ENCODE measurements at places on chromosomes 16 and 17. TPM values are rescaled to one million over a fixed set of nuclear protein-coding genes. Genes with fewer than 3 reads are reported as not detected.

DNA sequence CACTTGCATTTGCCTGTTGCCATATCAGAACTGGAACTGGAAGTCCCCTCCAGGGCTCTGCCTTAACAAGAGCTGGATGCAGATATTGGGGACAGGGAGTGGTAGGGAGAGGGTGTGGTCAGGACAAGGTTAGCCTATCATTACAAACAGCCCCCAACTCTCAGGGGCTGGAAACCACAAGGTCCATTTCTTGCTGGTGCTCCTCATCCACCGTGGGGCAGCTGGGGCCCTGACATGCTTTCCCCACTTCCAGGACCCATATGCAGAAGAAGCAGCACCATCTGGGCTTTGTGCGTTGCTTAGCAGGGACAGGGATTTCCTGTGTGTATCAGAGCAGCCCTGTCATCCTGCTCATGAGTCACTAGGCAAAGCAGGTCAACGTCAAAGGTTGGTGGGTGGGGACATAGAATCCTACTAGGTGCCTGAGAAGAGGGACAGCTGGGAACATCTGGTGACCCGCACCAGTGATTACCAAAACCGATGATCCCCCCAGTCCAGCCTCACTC is 26.9 kb downstream of the RGS9 start:
- no peak for DNase-seq
- no peak overlapping the region for H3K27ac ChIP-seq
- H3K4me3 ChIP-seq = no peak overlapping the region
- H3K4me1 ChIP-seq = no peaks in the 10 kb centered on the region
- no peaks in the 10 kb centered on the region for H3K27me3 ChIP-seq

DNA sequence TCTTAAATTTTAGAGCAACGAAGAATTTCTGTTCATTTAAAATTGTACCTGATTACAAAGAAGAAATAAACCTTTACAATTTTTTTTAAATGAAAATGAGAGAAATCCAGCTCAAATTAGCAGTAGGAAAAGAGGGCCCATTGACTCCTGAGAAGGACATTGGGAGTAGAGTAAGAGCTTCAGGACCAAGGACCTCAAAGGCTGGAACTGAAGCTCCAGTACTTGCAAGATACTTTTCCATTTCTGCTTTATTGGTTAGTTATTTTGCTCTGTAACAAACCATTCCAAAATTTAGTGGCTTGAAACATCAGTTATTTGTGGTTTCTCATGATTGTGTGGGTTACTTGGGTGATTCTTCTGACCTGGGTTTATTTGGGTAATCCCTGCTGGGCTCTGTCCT is 165.9 kb downstream of the PRKCB start:
- no peak overlapping the region for H3K4me3 ChIP-seq
- H3K27me3 ChIP-seq = no peaks in the 10 kb centered on the region
- H3K36me3 ChIP-seq = no peaks in the 10 kb centered on the region
- no peak for DNase-seq
- no peak overlapping the region for H3K27ac ChIP-seq
- no peaks in the 10 kb centered on the region for H3K4me1 ChIP-seq

- H3K36me3 ChIP-seq = peaks cover 83% of the 10 kb centered on the region
- DNase-seq = no peak
- no peak overlapping the region for H3K4me3 ChIP-seq
- peaks cover under 1% of the 10 kb centered on the region for H3K4me1 ChIP-seq
These were observed 12.0 kb downstream of the USP36 start for GRCh38 chr17:78828470-78829185.

DNA sequence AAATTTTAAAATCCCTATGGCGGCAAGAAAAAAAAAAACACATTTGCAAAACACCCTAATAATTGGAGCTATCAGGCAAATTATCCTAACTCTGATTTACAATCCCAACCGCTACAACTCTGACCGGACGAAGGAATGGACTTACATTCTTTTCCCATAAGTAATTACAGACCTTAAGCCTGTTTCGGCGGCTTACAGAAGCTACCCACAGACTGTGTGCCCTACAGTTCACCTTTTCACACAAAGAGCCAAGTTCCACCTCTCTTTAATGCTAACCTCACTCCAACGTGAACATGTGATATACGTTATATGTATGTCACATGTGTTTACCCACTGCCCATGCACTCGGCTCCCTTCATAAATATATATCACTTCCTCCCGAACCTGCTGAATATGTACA is 8.7 kb upstream of the MEAK7 start:
- no peak overlapping the region for H3K27ac ChIP-seq
- no peaks in the 10 kb centered on the region for H3K27me3 ChIP-seq
- H3K4me3 ChIP-seq = no peak overlapping the region
- H3K4me1 ChIP-seq = peaks cover 28% of the 10 kb centered on the region

GRCh38 chr17:69947027-69947759 is 127.8 kb upstream of the KCNJ16 start:
- H3K27me3 ChIP-seq = no peaks in the 10 kb centered on the region
- H3K4me1 ChIP-seq = no peaks in the 10 kb centered on the region
- H3K27ac ChIP-seq = no peak overlapping the region
- H3K36me3 ChIP-seq = no peaks in the 10 kb centered on the region
- DNase-seq = no peak

The MT1A gene
- total RNA-seq = not detected

The SOX8 gene
- total RNA-seq = 64.0 TPM

Measured in spinal cord (tissue), 10 donors.